ENCODE measurements at places on chromosomes 3 and 15.

GRCh38 chr3:105427332-105427731 is 60.6 kb downstream of the ALCAM start:
- DNase-seq, result peak; percentile 29

DNA sequence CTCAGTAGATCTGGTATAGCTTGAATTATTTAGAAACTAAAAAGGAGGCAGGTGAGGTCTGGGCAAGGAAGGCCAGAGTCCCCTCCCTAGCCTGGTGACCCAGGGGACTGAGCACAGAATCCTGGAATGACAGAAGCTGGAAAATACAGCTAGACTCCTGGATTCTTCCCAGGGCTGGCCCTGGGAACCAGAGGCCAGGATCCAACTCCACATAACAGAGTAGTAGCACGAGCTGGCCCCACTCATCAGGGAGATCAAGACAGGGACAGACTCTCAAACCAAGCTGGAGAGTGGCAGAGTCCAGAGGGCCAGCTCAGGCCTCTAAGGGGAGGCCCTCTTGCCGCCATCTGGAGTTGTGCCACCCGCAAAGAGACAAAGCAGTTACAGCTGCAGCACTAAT is 10.7 kb downstream of the VIPR1 start:
- DNase-seq, result no peak

DNA sequence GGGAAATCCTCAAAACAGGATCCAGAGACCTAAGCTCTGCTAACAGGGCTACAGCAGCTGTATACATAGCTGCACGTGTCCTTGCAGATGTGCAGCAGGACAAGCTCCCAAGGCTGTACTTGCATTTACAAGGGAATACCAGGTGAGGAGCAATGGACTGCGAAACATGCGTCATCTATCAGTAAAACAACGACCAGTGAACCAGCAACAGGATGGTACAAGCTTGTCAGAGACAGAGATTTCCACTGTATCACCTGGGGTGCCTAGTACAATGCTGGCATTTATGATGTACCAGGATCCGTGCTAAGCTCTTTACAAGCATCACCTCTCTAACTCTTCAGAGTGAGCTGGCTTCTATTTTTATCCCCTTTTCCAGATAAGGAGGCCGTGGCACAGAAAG is 227.3 kb downstream of the FOXP1 start:
- DNase-seq, result no peak

DNA sequence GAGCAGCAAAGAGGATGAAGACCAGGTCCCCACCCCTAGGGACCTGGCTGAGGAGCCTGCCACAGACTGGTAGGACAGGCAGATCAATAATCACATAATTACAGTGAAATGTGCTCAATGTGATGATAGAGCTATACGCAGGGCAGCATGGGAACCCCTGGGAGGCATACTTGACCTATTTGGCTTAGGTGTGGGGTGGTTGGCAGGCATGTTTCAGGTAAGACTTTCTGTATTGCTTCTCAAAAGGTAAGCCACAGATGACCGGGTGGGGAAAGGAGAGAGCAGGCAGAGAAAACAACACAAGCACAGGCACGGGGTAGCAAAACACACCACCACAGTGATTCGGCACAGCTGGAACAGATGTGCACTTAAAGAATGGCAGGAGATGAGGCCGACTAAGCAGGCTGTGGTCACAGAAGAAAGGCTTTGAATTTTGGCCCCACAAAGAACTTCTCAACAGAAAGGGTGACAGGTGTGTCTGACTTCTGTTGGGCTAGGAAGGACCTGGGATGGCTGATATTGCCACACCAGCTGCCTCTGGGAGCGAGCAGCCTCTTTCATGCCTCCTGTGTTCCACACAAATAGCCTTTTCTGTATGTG is 64.1 kb downstream of the ABCC5 start:
- no peak for DNase-seq

- DNase-seq, result no peak
Observed at GRCh38 chr3:64694114-64694513, 6.3 kb upstream of the ADAMTS9 start.

- no peak for DNase-seq
Observed at GRCh38 chr3:172283841-172284357, 164.4 kb downstream of the GHSR start.

DNA sequence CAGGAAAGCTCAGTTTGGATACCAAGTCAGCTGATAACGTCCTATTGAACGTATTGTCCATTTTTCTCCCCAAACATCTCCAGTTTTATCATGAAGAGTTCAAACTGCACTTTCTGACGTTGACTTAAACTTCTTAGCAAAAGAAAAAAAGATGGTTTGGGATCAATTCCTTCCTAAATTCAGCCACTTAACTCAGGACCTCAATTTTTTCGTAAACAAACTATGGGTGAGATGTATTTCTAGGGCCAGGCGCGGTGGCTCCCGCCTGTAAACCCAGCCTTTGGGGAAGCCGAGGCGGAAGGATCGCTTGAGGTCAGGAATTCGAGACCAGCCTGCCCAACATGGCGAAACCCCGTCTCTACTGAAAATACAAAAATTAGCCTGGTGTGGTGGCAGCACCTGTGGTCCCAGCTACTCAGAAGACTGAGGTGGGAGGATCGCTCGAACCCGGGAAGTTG is 464 bp upstream of the MRPS25 start:
- no peak for DNase-seq

- DNase-seq, result no peak
Observed at GRCh38 chr15:40182358-40183029, 21.6 kb downstream of the BUB1B start.

GRCh38 chr3:138282836-138283235 is 46.8 kb downstream of the NME9 start:
- peak; percentile 8 for DNase-seq

- DNase-seq, result no peak
Observed at GRCh38 chr3:46846624-46847542, 16.4 kb downstream of the MYL3 start.

GRCh38 chr15:74725845-74726773 is 781 bp upstream of the CYP1A1 start:
- DNase-seq, result peak; percentile 31

GRCh38 chr3:179772297-179772696 is 119.5 kb downstream of the USP13 start:
- DNase-seq, result no peak

DNA sequence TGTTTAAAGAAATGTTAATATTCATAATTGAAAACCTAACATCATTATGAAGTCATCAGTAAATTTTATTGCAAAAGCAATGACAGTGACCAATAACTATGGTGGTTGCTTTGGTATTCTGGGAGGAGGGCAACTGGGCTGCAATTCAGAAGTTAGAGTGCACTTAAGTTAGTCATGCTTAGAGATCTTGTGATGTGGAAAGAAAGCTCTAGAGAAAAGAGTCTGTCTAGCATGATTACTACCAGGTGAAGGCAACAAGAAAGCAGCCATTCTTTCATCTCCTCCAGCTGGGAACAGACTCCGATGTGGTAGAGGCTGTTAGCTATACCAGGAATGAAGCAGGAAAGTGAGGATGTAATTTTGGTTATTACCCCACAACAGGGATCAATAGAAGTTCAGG is 625.6 kb downstream of the SI start:
- DNase-seq, result no peak

- DNase-seq, result no peak
Observed at GRCh38 chr3:1147819-1148218, 55.0 kb downstream of the CNTN6 start.

- DNase-seq, result no peak
Observed at GRCh38 chr15:100650685-100651084, 48.3 kb downstream of the ASB7 start.

DNA sequence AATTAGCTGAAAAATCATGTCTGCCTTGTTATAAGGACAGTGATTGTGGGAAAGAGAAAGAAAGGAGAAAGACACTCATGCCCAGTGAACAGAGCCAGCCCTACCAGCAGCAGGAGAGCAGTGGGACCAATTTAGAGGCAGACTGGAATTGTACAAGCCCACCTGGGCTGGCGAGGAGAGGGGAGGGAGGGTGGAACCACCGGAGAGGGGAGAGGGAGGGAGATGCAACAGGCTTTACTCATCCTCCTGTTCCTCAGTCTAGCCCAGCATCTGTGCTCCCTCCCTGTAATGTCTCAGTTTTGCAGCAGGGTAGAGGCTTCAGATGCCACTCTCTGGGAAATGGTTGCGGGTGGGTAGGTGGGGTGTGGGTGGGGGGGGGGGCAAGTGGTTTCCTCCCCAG is 54.7 kb downstream of the RAB11A start:
- DNase-seq, result no peak

DNA sequence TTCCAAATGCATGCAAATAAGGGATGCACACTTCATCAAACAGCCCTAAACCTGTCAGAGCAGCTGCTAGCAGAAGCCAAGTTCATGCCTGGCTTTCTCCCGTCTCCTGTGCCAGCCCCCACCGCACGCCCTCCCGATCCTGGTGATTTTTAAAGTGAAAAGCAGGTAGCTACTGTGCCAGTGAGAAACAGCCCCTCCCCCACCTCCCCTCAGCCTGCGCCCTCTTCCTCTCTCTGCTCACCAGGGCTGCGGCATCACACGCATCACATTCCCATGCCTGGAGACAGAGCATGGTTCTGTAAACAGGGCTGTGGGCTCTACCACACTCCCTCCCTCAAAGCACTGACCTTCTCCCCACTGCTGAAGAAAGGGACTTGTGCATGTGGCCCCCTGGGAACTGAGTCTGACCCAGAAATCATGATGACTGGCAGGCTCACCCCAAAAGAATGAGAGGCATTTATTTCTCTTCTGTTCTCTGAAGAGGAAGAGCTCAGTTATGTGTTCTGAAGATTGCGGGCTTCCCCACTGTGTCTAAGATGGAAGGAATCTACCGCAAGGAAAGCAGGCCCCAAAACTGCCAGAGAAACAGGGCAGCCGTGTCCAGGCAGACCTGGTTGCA is 14.5 kb upstream of the SLC6A1 start:
- no peak for DNase-seq

DNA sequence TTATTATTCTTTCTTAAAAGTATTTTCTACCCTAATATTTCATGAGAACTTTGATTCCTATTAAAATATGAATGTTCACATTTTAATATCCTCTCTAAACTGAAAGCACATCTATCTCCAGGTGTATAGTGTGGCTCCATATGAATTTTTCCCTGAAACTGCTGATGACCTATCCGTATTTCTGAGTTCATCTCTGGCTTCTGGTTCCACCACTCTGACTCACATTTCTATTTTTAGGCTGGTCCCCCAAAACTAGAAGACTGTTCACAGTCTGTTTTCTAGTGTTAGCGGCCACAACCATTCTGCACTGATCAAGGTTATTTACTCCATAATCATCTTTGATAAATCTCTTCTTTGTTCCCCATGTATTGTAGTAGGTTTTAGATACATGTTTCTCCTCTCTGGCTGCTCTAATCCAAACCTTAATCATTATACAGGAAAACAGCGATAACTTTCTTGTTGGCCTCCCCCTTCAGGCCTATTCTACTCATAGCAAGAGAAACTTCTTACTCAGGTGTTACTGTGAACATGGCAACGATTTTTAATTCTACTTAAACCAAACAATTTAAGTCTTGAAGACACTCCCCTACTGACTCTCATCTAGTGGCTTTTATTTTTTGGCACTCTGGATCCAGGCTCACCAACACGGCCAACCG is 12.8 kb downstream of the ADPGK start:
- no peak for DNase-seq

GRCh38 chr3:150806185-150806835 is 43.3 kb upstream of the SIAH2 start:
- DNase-seq, result peak; percentile 68

DNA sequence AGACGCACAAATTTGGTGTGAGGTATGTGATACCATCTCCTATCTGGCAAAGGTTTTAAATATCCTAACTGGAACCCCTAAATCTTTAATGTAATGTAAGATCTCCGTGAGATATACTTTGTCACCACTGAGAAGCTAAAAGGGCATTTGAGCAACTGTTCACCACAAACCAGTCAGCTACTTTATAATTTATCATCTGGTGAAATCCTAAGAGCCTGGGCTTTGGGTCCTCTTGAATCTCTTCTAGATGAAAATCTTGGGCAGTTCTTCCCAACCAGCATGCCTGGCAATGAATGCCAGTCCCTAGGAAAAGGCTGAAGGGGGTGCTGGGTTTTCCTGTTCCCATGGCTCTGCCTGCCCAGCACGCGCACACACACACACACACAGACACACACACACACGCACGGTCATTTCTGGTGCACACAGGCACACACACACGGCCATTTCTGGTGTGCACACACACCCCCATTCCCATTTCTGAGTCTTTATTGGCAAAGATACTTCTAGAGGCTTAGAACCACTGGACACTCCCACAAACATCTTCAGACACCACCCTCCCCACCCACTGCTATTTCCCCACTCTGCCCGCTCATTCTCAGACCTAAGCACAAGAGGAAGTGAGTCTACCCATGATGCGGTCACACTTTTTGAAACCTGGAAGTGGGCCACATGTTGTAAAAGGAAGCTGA is 72.6 kb downstream of the MYO1E start:
- no peak for DNase-seq

- no peak for DNase-seq
Observed at GRCh38 chr3:183270344-183270743, 17.3 kb downstream of the B3GNT5 start.

DNA sequence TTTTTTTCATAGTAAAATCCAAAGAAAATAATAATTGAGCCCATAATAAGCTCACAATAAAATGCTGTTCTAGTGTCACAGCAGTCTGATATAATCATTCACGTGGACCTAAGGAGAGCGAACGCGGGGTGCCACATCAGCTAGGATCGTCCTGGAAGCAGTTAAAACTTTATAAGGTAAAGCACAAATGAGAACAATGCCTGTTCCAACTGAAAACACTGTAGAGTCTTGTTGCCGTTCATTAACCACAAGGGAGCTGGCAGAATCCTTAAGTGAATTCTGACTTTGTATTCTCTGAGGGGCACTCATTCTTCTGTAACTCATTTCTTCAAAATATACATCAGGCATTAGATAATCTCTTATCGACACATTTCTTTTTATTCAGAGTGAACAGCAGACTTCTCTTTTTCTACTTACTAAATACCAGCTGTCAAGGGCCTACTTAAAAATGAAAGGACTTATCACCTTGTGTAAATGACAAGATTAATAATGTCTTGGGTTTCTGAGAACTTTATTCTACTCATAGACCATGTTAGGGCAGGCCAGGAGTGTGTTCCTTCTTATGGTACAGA is 524.6 kb downstream of the MECOM start:
- DNase-seq, result no peak

DNA sequence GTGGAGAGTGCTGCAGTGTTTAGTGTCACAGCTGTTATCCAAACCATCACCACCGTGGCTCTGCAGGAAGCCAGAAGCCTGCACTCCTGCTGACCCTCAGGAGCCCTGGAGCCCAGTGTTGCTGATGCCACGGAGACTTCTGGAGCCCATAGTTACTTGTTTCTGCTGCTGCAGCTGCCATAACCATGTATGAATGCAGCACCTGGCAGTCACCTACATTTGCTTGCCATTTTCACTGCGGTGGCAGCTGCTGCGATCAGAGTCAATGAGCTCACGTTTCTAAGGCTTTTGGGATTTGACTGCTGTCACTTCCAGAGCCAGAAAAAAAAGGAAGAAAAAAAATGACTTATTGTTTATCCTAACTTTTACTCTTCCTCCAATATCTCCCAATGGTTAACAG is 299.2 kb upstream of the THRB start:
- no peak for DNase-seq

- no peak for DNase-seq
Observed at GRCh38 chr3:70963431-70964275, 619.9 kb downstream of the FOXP1 start.
